ENCODE measurements at places on chromosomes 5 and 9.

- DNase-seq = no peak
Observed at GRCh38 chr9:85667374-85667773, 74.4 kb downstream of the AGTPBP1 start.

DNA sequence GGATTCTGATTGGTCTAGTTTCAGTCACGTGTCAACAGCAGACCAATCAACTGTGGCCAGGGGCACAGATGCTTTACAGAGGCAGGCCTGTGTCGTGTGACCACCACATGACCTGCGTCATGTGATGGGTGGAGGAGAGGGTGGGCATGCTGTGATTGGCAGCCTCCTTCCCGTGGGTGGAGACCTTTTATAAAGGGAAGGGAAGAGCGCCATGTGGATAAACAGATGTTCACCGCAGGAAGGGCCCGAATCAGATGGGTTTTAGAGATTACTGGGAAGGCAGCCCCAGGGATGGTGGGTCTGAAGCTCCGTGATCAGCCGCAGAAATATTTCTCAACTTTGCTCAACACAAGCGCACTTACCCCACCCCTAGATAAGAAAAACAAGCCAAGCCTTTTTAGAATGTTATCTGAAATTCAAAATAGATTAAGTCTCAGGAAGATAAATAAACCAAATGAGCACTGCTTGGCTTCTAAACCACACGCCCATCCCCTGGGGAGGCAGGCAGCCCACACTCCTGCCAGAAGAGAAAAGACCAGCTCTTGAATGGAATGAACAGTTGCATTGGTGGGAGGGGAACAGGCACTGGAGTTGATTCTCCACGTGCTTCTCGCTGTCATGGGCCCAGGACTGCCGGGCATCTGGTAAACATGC, 43.6 kb downstream of the ROPN1L start:
- DNase-seq = peak; percentile 91

DNA sequence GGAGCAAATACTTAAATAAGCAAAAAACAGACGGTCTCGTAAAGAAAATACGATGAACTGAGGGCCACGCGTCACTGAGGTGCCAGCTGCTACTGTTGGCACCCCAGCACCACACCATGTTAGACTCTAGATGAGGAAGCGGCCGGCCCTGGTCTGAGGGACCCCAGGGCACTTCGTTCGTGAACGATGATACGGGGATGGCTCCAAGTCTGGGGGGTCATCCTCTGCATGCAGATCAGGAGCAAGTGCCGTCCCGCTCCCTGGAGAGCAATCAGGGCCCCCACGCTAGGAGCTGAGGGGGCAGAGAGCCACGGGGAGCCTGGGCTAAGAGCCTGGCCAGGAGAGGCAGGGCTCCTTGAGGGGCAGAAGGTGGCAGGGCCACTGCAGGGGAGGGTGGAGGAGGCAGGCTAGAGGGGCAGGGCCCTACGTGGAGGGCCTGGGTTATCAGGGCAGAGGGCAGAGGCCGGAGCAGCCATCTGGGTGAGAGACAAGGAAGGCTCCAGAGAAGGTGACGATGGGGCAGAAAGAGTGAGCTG, 24.1 kb downstream of the SARDH start:
- peak; percentile 73 for DNase-seq

DNA sequence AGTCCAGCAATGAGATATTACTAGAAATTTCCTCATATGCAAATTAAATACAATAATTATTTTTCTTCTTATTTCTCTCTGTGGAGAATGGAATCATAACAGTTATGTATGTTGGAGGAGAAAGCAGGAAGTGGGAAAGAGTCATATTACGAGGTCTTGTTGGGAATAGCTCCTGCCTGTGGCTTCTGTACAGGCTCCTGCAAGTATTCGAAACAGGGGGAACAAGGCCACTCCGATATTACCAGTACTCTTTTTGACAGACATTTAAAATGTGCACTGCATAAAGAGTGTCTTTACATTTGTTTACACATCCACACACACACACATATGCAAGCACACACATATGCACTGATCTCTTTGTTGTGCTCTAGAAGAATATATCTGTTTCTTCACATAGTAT, 812.0 kb upstream of the ZNF608 start:
- DNase-seq = no peak

- DNase-seq = no peak
Observed at GRCh38 chr5:181052672-181053487, 12.8 kb downstream of the BTNL9 start.

GRCh38 chr5:35160486-35161116, 69.7 kb downstream of the PRLR start:
- DNase-seq = no peak

- no peak for DNase-seq
Observed at GRCh38 chr5:88281322-88281721, 12.7 kb upstream of the TMEM161B start.

DNA sequence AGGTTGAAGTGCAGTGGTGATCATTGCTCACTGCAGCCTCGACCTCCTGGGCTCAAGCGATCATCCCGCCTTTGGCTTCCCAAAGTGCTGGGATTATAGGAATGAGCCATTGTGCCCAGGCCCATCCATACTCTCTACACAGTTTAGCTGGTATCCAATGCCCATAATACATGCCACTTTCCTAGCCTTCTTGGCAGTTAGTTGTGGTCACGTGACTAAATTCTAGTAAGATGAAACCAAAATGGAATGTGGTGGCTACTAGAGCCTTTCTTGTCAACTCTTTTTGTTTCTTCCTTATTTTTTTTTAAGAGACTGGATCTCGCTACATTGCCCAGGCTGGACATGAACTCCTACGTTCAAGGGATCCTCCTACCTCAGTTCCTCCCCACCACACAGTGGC, 15.3 kb upstream of the KIF27 start:
- no peak for DNase-seq

GRCh38 chr5:150641006-150641570, 628 bp downstream of the SYNPO start:
- DNase-seq = peak; percentile 92

GRCh38 chr5:43498581-43498980, 14.9 kb upstream of the TMEM267 start:
- DNase-seq = no peak

GRCh38 chr5:57878301-57878722, 395.7 kb upstream of the ACTBL2 start:
- no peak for DNase-seq

DNA sequence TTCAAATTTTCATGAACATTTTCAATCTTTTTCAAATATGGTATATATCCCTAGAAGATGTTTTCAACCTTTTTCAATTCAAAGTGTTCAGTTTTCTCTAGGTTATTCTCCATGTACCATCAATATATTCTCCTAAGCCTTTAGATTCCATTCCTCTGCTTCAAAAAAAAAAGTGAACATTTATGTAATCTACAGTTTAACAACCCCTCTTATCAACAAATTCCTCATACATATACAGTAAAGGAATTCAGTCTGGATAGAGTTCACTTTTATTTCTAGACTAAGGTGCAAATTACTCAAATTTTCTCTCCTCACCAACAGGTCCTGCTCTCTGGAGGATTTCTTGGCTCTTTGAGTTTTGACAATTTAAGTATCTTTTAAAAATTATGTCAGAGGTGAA, 150.0 kb downstream of the ARL15 start:
- no peak for DNase-seq

DNA sequence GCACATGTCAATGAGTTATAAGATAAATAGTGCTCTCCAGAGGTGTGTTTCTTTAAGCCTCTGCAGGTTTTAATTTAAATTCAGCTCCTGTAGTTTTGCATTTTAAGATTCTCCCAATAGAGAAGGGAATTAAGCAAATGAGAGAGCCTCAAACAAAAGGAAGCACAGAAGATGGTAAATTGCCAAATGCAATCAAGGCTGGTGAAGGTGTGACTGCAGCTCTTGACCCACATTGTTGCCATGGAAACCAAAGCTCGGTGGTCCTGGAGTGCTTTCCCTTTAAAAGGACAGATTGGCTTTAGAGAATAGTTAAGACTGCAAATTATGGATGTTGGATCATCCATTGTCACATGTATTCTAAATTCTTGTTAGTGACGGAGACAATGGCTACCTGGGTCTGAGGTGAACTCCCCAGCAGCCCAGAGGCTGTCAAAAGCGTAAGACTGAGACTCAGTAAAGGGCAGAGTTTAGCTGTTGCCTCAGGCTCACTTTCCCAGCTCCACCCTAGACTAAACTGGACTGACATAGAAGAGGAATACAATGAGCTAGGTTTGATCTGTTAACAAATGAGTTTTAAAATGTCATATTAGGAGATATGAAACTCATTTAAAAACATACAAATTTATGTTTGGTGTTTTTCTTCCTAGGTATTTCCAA, 12.3 kb downstream of the GAPT start:
- no peak for DNase-seq

DNA sequence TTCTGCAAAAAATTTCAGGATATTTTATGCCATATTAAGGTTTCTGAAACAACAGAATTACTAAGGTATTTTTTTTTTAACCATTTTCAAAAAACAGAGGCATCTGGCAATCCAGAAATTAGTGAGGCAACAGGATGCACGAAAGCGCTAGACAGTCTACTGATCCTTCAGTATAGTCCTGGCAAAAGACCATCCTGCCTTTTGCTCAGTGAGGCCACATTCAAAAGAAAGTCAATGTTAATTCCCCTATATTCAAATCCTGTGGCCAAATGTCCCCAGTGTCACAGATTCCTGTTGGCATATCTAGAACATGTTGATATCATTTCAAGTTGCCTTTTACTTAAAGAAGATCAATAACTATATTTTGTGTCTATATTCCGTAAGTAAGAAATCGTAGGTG, 13.1 kb upstream of the NFIB start:
- no peak for DNase-seq

DNA sequence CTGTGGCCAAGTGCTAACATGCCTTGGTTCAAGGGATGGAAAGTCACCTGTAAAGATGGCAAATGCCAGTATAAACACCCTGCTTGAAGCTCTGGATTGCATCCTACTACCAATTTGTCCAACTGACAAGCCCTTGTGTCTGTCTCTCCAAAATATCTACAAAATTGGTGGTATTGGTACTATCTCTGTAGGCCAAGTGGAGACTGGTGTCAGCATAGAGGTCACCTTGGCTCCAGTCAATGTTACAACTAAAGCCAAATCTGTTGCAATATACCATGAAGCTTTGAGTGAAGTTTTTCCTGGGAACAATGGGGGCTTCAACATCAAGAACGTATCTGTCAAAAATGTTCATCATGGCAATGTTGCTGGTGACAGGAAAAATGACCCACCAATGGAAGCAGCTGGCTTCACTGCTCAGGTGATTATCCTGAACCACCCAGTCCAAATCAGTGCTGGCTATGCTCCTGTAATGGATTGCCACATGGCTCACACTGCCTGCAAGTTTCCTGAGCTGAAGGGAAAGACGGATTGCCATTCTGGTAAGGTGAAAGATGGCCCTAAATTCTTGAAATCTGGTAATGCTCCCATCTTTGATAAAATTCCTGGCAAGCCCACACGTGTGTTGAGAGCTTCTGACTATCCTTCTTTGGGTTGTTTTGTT, 19.9 kb downstream of the AFF4 start:
- no peak for DNase-seq

DNA sequence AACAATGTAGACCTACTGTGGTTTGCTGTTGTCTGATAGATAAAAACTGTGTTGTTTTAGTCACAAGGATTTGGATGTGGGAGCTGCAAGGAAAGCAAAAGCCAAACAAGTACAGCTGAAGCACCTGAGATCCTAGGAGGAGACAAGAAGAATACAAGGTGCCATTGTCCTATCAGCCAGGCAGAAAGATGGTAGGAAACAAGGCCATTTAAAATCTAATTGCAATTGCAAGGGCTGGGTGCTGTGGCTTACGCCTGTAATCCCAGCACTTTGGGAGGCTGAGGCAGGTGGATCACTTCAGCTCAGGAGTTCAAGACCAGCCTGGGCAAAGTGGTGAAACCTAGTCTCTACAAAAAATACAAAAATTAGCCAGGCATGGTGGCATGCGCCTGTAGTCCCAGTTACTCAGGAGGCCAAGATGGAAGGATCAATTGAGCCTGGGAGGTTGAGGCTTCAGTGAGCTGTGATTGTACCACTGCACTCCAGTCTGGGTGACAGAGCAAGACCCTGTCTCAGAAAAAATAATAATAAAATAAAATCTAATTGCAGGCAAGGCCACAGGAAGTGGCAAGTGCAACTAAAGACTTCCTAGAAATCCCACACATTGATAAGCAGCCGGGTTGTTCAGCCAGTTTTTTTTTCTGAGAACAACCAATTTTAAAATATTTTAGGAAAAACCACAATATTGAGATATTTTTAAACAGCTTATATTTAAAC, 22.6 kb downstream of the DOCK8 start:
- no peak for DNase-seq

GRCh38 chr5:127072861-127073846, at the start of gene C5orf63:
Gene C5orf63, minus strand, starts transcription at chr5:127073502. Its CDS starts 14,507 bp downstream, at chr5:127058995.
- peak; percentile 89 for DNase-seq

- no peak for DNase-seq
Observed at GRCh38 chr5:96834016-96834415, 26.3 kb upstream of the ERAP1 start.

GRCh38 chr5:172909931-172910502, 49.2 kb upstream of the RPL26L1 start:
- DNase-seq = no peak

DNA sequence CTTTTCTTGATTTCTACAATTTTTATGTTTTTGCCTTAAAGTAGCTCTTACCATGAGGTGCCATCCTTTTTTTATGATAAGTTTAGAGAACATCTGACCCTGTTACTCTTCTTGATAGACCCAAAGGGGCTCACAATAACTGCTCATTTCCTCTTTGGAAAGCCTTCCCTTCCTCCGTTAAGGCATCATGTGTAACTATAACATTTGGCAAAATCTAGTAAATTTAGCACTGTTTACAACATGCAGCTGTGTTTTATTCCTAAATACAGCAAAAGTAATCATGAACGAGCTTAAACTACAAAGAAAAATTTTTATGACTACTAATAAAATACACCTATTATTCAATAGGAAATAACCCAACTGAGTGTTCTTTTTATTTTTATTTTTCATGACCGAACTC, 705.1 kb downstream of the MAT2B start:
- DNase-seq = no peak

- DNase-seq = no peak
Observed at GRCh38 chr5:166117072-166118066, 2174.1 kb upstream of the WWC1 start.

GRCh38 chr9:108710424-108710823, 145.4 kb downstream of the ACTL7B start:
- no peak for DNase-seq

- no peak for DNase-seq
Observed at GRCh38 chr5:146624179-146624578, 108.2 kb upstream of the GPR151 start.

DNA sequence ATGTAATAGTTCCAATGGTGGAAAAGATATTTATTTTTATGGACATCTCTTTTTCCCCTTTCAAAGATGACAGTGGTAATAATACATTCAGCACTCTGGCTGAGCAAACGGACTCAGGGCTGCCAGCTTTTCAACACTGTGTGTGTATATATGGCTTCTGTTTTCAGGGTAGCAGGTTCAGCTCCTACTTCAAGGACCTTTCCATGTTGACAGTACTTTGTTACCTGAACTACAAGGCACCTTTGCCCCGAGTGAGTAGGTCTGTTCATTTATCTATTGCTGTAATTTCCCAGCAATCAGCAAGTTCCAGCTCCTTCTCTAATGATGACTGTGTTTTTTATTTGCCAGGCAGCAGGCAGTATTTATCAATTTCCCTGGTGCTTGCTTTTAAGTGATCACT, 387.4 kb upstream of the KIF2A start:
- DNase-seq = no peak

GRCh38 chr5:171419688-171420430, 412 bp downstream of the FGF18 start:
- peak; percentile 84 for DNase-seq

- no peak for DNase-seq
Observed at GRCh38 chr5:123176938-123177275, 87.9 kb downstream of the PRDM6 start.

GRCh38 chr5:159427180-159428012, 97.1 kb upstream of the IL12B start:
- DNase-seq = no peak

GRCh38 chr5:124639095-124639665, 107.3 kb downstream of the ZNF608 start:
- no peak for DNase-seq

Data from posterior vena cava (tissue), 2 donors.